ENCODE measurements at places on chromosomes 13 and 19.

- no peak for DNase-seq
These were observed 13.3 kb downstream of the PLIN4 start for GRCh38 chr19:4504891-4505569.

GRCh38 chr19:47111682-47112165 is 1.9 kb downstream of the ZC3H4 start:
- no peak for DNase-seq

DNA sequence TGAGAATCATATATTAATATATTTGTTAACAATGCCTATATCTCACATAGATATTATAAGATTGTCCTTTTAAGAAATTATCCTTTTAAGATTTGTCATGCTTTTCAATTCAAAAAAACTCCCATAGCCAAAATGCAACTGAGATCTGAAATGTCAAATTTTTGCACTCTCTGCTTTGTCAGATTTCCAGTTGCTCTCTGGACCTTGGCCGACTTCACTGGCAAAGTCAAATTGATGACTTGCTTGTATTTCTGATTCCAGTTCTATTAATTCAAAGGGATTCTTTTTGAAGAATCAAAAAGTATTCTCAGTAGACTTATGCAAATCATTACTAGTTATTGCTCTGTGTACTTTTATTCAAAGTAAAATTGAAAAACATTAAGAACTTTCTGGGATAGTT is 101.2 kb upstream of the SCEL start:
- DNase-seq = no peak

- DNase-seq = no peak
These were observed 1303.4 kb downstream of the PCDH9 start for GRCh38 chr13:65926750-65927171.

- no peak for DNase-seq
These were observed 5.8 kb downstream of the TMEM147 start for GRCh38 chr19:35551091-35551810.

GRCh38 chr13:47046706-47047105 is 149.9 kb upstream of the HTR2A start:
- no peak for DNase-seq

- DNase-seq = no peak
These were observed 406.3 kb downstream of the GPC5 start for GRCh38 chr13:91804724-91805123.

DNA sequence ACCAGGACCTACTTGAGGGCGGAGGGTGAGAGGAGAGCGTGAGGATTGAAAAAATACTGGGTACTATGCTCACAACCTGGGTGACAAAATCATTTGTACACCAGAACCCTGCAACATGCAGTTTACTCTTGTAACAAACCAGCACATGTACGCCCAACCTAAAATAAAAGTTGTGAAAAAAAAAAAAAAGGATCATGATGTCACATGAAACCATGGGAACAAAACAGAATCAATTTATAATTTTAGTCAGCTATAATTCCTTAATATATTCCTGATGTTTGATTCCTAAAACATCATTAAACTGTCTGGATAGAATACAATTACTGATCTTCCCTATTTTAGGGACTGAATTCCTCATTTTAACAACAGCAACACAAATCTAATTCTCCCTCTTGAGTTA is 160.6 kb upstream of the SPRY2 start:
- no peak for DNase-seq

GRCh38 chr13:25432691-25433090 is 60.9 kb downstream of the ATP8A2 start:
- DNase-seq = no peak

GRCh38 chr19:14408491-14409145 is 10.5 kb downstream of the DDX39A start:
- no peak for DNase-seq

GRCh38 chr13:101013245-101013644 is 338.6 kb upstream of the TMTC4 start:
- DNase-seq = no peak

- DNase-seq = no peak
These were observed 17.7 kb upstream of the PTPRS start for GRCh38 chr19:5358173-5358800.

DNA sequence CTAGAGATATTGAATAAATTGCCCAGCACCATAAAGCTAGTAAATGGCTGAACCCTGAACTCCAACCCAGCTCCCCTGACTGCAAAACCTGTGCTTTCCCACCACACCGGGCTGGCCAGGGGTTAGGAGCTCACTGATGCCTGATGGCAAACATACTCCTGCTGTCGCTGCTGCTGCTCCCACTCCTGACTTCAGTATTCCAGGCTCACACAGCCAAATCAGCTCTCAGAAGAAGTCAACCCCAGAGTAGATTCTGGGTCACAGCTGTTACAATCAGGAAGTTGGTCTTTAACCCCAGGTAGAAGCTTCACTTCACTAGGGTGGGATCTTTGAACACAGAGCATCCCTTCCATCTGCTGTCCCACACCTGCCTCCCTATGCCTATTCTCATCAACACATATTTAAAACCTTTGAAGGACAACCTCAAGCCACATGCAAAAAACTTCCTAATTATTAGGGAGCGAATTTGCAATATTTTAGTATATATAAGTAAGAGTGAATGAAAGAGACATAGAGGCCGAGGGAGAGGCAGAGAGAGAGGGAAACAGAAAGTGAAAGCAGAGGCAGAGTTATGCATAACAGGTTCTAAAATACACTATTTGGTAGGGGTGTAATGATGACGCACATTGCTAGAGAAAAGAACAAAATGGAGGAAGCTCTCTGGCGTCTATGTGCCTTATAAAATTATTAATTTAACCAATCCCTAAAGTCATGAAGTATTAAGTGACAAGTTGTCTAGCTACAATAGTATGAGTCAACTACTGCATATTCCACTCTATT is 99.4 kb upstream of the SERP2 start:
- DNase-seq = no peak

DNA sequence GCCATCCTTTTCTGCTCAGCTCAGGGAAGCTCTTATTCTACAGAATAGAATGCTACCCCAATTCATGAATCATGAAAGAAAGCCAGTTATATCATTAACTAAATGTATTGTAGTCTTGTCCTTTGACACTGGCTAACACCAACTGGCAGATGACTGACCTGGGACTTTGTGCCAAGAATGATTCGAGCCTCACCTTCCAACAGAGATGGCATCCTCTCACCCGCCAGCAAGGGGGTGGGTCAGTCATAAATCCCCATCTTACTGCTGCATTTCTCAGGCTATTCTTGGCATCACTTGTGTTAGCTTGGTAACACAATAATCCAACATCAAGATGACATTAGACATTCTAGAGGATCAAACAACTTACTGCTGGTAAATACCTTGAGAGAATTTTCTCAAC is 1239.8 kb upstream of the MIR17HG start:
- DNase-seq = no peak
